CD4-positive, alpha-beta T cell treated with Interferon gamma for 1 hour (primary cell): ENCODE measurements at places on chromosomes 16 and 17.

GRCh38 chr17:73365906-73366623, 54.3 kb upstream of the CDC42EP4 start:
- DNase-seq = no peak

- DNase-seq = peak; percentile 76
Measured at GRCh38 chr17:46020023-46020761, 21.1 kb downstream of the STH start.

DNA sequence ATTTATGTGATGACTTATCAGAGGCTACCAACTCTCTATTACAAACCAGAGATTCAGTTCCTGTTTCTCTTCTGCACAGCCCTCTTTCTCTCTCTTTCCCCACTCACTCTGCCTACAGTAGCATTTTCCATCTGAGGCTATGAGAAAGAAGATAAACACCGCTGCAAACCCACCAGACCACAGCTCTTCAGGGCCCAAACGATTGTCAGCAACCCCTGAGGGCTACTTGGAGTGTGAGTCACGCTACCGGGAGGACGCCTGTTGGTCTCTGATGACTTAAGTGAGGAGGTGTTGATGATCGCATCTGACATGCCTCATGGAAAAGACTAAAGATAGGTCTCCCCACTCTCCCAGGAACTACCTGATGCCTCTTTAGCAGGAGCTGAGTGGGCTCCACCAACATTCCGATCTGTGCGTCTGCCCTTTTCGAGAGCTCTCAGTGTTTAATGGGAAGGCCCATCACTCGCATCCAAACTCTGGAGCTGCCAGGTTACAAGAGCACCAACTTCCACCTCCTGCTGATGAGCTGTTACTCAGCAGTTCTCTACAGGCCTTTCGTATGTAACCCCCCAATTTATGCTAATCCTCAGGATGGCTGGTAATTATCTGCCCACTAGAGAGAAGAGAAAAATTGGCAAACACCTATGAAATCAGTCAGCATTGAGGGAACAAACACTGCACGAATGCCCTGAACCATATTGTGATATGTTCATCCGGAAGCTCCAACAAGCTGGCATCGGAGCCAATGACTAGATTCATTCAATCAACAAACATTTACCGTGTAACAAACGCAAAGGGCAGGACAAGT, 9.2 kb downstream of the GRIN2A start:
- DNase-seq = no peak

GRCh38 chr17:80154166-80154565, 7.2 kb upstream of the EIF4A3 start:
- no peak for DNase-seq

DNA sequence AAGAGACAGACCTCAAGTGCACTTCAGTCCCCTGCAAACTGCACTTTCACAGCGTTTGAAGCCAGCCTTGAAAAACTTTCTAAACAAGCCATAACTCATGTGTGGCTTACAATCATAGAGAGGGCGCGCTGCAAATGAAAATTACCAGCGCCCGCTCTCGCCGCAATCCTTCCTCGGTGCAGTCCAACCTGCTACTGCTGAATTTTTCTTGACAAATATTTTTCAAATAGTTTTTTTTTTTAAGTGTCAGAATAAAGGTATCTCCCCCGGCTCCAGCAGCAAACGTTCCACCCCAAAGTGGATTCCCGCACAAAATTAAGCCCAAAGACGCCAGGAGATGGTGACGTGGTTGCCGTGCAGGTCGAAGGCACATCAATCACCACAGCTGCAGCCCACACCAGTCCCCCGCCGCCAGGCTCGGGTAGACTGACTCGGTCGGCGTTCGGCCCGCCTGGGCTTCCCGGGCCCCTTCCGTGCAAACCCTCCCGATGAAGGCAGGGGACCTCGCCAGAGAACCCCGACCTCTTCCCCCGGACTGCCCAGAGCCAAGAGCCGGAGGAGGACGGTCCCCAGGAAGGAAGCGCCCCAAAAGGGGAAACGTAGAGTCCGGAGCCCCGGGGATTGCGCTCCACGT, 630 bp downstream of the GRB2 start:
- DNase-seq = peak; percentile 41

- no peak for DNase-seq
Measured at GRCh38 chr16:67014634-67015312, 14.2 kb upstream of the CBFB start.

DNA sequence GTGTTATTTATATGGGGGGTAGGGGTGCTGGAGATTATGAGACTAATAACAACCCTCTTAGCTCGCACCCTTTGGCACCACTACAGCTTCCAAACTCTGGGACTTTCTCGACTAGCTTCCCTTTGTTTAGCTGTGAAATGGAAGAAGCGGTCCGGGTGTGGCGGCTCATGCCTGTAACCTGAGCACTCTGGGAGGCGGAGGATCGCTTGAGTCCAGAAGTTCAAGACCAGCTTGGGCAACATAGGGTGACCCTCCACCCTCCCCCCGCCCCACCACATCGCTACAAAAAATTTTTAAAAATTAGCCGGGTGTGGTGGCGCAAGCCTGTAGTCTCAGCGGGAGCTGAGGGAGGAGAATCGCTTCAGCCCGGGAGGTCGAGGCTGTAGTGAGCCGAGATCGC, 814 bp upstream of the CDH3 start:
- no peak for DNase-seq

DNA sequence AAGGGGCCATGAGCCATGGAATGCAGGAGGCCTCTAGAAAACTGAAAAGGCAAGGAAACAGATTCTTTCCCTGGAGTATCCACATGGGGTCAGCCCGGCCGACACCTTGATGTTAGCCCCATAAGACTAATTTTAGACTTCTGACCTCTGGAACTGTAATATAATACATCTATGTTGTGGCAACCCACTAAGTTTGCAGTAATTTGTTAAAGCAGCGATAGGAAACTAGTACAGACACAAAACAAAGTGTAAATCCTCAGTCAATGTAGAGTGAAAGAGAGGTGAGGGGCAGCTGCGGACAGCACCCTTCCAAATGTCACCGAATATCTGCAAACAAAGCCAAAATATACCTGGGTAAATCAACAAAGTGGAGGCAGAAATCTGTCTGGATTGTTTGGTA, 7.2 kb upstream of the SIAH1 start:
- no peak for DNase-seq

- no peak for DNase-seq
Measured at GRCh38 chr16:15849209-15849981, 7.4 kb downstream of the MYH11 start.

DNA sequence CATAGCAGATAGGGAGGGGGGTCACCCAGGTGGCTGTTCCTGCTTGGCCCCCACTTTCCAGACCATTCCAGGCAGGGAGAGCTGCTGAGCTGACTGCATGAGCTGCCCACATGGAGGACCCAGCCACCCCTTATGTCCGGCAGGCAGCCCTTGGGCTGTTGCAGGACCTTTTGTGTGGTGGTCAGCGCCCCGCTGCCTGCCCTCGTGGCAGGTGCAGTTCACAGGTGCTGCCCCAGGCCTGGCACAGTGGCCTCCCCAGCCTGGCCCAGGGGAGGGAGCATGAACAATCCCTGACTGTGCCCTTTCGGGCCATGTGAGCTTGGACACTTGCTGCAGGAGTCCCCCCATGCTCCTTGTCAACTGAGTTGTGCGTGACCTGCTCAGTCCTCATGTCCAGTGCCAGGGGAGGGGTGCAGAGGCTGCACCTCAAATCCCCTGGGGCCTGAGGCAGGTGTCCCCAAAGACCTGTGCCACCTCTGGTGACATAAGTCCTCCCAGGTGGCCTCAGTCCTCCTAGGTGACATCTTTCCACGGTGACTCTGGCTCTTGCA, 8.6 kb downstream of the TBC1D26 start:
- DNase-seq = no peak

GRCh38 chr17:58626905-58627304, 64.9 kb downstream of the TEX14 start:
- no peak for DNase-seq

DNA sequence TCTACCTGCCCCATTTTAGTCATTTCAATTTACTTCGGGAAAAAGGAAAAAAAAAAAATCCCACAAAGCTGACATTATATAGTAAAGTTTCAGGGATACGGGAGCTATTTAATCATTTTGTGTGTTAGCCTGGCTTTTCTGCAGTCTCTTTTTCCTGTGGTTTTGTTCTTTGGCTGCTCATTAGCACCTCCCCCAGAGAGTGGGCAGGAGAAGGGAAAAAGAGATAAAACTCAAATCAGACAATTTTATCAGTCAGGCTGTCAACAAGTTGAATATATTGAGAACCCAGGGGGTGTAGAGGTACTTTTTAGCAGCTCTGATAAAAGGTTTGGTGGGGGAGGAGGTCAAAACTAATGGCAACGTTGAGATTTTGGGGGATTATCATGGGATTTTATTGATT, 559.0 kb upstream of the PSMD7 start:
- no peak for DNase-seq

DNA sequence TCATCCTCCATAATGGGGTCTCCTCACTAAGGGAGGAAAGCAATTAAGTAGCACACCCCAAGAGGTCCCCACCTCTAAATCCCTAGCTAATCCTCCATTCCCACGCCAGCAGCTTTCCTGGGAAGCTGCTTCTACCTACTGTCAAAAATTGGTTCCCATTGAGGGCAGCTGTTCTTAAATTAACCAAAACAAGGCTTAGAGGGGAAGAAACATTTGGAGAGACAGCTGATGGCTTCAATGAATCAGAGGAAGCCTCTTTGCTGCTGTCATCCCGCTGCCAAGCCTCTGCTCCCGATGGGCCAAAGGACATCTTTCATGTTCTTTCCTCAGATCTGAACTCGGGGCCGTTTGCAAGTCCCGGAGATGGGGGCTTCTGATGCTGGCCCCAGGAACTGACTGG, 26.6 kb downstream of the AIPL1 start:
- DNase-seq = no peak

DNA sequence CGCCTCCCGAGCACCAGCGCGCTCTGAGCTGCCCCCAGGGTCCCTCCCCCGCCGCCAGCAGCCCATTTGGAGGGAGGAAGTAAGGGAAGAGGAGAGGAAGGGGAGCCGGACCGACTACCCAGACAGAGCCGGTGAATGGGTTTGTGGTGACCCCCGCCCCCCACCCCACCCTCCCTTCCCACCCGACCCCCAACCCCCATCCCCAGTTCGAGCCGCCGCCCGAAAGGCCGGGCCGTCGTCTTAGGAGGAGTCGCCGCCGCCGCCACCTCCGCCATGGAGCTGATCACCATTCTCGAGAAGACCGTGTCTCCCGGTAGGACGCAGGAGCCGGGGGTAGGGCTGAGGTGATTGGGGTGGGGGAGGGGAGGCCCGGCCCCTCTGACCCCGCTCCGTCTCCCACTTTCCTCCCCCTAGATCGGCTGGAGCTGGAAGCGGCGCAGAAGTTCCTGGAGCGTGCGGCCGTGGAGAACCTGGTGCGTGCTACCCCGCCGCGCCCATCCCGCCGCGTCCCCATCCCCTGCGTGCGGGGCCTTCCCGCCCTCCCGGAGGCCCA, 329 bp downstream of the KPNB1 start:
- peak; percentile 52 for DNase-seq

GRCh38 chr16:3152027-3152276, 17.1 kb downstream of the ZNF213 start:
- DNase-seq = peak; percentile 11

GRCh38 chr16:61968242-61969076, 67.8 kb downstream of the CDH8 start:
- DNase-seq = no peak

GRCh38 chr16:82639666-82640336, 13.0 kb downstream of the CDH13 start:
- peak; percentile 11 for DNase-seq

GRCh38 chr16:23060458-23061320, 88.6 kb downstream of the USP31 start:
- peak; percentile 29 for DNase-seq

- DNase-seq = no peak
Measured at GRCh38 chr17:18141210-18141803, 32.8 kb downstream of the MYO15A start.

DNA sequence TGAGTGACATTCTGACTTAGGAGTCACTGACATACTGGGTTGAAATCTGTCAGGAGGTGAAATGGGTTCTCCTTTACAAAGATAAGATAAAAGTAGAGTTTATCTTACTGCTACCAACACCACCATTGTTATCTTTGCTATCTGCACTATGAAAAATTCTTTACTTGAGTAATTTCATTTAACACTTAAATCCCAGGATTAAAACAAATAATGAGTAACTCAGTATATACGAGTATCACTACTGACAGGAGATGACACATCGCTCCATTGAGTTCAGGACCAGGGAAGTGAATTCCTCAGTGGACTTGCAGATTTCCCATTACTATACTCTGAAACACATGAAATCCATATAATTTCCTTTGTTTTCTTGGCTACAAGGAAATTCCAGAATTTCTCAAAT, 242.1 kb upstream of the NLRP1 start:
- no peak for DNase-seq

GRCh38 chr17:27766438-27766837, 33.9 kb downstream of the NOS2 start:
- no peak for DNase-seq

- no peak for DNase-seq
Measured at GRCh38 chr17:6661464-6661848, 9.9 kb downstream of the C17orf100 start.

DNA sequence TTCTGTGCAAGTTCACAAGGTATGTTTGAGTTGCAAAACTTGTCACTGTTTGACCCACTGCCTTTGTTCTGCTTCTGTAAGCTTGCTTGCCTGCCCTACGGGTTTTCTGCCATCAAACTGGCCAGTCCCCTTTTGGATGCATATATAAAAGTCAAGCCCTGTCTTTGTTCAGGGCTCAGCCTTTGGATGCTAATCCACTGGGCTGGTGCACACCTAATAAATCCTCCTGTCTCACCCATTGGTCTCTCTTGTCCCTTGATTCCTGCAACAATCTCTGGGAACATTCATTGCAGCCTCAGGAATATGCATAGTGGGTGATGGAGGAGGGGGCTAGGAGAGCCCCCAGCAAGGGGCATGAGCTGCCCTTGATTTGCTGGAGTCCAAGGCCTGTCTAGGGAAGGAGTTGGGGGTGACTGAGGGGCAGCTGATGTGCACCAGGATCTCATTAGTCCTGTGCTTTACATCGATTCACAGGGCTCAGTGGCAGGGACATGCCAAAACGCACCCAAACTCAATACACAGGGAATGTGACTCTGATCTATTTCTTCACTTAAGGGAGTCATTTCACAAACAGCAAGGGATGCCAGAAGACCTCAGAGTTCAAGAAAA, 225.4 kb upstream of the NLRP1 start:
- no peak for DNase-seq

DNA sequence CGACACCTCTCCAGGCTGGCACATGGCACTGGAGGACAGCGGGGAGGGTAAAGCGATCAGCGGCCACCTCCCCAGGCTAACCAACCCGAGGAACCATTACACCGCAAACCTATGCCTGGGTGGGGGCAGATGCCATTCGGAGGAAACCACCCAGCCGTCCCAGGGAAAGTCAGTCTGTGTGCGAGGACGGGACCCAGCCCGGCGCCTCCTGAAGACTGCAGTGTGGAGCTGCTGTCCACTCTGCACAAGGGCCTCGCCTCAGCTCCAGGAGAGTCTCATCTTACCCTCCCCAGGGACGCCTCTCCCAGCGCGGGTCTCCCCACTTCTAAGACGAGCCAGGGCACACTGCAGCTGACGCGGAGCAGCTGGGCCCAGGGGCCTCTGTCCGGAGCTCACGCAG, 8.0 kb downstream of the SLC38A10 start:
- no peak for DNase-seq
